ENCODE measurements at places on chromosomes 6 and 20.

GRCh38 chr6:139354189-139354588 is 20.3 kb downstream of the CITED2 start:
- no peak overlapping the region for H3K27ac ChIP-seq
- no peak overlapping the region for H3K4me3 ChIP-seq
- H3K36me3 ChIP-seq: no peaks in the 10 kb centered on the region
- no peak for DNase-seq

DNA sequence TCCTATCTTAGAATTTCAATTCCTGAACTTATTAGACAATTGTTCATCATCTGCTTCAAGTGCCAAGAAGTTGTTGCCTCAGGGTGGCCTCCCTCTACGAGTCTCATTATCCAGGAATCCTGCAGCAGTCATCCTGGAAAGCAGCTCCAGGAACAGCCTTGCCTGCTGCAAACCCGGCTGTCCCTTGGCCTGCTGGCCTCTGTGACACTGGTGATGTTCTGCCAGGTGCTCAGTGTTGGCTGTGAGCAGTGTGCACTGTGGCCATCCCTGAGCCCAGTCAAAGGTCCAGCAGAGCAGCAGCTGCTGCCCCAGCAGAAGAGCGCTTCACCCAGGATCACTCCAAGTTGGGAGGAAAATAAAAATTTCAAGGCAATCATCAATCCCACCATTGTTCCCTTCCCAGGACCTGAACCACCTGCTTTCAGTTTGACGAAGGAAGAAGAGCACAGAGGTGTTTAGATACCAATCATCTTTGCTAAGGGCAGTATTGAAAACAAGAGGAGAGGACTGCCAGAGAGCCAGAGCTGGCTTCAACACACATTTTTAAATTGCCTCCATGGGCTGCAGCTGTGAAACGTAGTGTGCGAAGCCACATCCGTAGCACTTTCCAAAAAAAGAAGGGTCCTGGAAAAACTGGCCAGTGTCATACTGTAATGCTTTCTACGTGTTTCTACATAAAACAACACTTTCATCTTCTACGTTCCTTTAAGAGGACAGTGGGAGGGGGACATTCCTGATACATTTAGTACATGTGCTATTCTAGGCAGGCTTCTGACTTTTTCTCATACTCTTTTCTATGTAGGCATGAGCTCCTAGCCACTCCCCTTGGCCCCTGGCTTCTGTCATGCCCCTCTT is 7.2 kb upstream of the FAM50B start:
- H3K27me3 ChIP-seq: peaks cover 32% of the 10 kb centered on the region
- H3K27ac ChIP-seq: no peak overlapping the region
- no peaks in the 10 kb centered on the region for H3K36me3 ChIP-seq
- no peak overlapping the region for H3K4me3 ChIP-seq
- H3K4me1 ChIP-seq: peaks cover 11% of the 10 kb centered on the region

DNA sequence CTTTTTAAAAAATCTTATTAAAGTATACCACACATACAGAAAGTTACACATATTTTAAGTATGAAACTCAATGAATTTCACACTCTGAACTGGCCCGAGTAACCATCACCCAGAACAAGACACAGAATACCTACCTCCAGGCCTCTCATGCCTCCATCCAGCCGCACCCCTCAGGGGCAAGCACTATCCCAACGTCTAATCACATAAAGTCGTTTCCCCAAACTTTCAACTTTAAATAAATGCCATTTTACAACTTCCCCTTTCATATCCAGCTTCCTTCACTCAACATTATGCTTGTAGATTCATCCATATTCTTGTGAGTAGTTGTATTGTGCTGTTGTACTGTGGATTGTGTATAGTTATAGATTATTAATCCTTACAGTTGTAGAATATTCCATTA is 539.1 kb downstream of the CD83 start:
- no peak overlapping the region for H3K4me3 ChIP-seq
- DNase-seq: no peak
- H3K4me1 ChIP-seq: peaks cover 6% of the 10 kb centered on the region
- H3K27ac ChIP-seq: no peak overlapping the region
- no peaks in the 10 kb centered on the region for H3K36me3 ChIP-seq

DNA sequence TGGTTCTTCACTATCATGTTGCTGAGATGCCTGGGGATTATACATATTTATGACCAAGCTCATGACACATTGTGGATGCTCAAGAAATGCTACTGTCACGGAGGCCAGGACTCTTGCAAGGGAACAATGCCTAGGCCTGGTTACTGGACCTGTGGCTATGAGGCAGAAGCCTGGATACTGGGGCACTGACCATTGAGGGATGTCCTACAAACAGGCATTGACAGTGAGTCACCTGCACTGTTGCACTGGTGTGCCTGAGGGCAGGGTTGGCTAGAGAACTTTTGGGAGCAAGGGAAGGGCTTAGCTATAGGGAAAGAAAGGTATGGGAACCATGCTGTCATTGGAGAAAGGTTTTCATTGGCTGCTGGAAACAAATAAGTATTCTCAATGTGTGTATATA is 313.1 kb upstream of the SUPT3H start:
- no peaks in the 10 kb centered on the region for H3K27me3 ChIP-seq
- no peaks in the 10 kb centered on the region for H3K4me1 ChIP-seq
- DNase-seq: no peak
